ENCODE measurements at places on chromosomes 4 and X.

DNA sequence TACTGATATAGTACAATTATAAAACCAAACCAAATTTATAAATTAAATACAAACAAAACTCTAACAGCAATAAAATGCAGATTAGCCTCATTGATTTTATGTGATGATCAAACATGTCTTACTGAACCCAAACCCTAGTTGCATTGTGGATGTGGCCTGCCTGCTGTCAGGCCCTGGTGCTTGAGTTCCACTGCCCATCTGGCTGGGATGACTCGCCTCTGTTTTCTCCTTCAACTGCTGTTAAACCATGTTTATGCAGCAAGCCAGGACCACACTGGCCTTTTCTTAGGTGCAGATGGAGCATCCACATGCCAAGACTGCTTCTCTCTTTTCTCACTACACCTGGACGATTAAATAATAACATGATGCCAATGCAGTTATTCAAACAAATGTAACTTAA, 22.6 kb downstream of the NAP1L5 start:
- peak; percentile 5 for DNase-seq

- no peak for DNase-seq
Observed at GRCh38 chr4:149183638-149184037, 632.0 kb downstream of the IQCM start.

DNA sequence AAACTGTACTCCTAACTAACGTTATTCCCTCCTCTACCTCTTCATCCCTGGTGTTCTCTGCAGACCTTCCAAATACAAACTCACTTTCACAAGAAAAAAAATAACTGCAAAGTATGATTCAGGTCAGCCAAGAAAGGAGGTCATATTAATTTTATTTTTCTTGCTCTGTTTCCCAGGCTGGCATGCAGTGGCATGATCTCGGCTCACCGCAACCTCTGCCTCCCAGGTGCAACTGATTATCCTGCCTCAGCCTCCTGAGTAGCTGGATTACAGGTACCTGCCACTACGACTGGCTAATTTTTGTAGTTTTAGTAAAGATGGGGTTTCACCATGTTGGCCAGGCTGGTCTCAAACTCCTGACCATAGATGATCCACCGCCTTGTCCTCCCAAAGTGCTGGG, 156.6 kb downstream of the CHIC2 start:
- peak; percentile 82 for DNase-seq

DNA sequence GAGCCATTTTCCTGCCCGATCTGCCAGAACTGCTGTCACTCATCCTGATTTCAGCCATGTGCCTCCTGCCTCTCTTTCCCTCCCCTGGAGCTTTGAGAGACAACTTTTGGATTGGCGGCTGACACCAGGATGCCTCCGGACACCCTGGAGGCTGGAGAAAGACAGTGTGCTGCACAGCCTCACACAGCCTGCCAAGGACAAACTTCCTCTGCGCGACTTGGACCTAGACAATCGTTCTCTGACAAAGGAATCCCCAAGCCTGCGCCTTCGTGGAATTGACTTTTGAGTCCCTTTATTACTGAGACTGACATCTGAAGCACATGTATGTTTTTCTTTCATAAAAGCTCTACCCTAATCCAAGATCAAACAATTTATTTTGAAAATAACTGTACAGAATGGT, 10.8 kb upstream of the LDB2 start:
- DNase-seq, result no peak

DNA sequence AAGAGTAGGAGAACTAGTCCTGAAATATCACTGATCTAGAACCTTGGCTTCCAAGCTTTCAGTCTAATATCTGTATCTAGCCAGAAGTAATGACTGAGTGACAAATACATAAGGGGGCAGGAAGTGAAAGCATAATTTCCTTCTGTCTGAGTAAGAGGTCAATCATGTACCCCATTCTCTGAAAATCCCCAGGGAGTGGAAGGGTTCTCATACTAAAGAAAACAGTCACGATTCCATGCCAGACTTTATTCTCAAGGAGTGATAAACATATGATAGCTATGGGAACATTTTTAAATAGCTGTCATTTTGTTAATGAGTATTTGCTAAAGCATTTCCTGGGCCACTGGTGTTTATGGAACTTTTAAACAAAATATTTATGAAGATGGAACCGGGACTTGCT, 308.5 kb downstream of the ARHGAP24 start:
- peak; percentile 16 for DNase-seq

GRCh38 chrX:19800821-19801374, 86.5 kb downstream of the SH3KBP1 start:
- DNase-seq, result no peak

- DNase-seq, result no peak
Observed at GRCh38 chr4:39305912-39306677, 60.1 kb downstream of the RFC1 start.

GRCh38 chrX:44904542-44905115, 31.6 kb downstream of the KDM6A start:
- DNase-seq, result no peak

DNA sequence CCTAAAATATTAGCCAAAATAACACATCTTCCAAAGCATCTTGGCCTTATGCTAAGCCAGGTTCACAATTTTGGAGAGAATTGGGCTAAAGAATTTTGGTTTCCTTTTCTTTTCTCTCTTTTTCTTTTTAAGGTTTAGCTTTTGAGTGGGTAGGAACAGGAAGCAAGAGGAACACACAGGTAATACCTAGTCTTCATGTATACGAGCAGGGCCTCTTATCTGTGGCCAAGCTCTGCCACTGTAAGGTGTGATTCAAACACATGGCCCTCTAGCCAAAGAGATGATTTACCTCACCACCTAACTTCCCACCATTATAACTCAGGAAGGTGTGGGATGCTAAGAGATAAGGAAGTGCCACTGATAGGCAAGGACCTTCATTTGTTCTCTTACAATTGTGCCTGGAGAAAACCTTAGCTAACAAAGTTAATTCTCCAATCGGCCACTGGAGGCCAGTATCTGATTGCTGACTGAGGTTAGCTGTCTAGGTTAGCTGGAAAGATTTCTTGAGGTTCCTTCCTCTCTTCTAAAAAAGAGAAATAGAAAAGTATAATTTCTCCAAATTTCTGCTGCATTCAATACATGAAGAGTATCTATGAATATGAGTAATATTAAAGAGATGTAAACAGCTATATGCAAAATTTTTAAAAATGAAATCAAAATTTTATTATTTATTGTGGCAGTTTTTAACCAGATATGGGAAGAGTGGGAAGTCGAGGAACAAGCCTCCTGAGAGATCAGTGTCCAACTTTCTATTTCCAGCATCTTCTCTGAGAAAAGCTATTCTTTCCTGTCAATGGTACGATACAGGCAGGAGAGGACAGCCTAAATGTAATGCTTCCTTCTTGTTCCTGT, 30.1 kb upstream of the BBS7 start:
- DNase-seq, result peak; percentile 33

- DNase-seq, result no peak
Observed at GRCh38 chr4:6960628-6961412, 51.2 kb downstream of the TBC1D14 start.
